ENCODE measurements at places on chromosomes 16 and 17.

DNA sequence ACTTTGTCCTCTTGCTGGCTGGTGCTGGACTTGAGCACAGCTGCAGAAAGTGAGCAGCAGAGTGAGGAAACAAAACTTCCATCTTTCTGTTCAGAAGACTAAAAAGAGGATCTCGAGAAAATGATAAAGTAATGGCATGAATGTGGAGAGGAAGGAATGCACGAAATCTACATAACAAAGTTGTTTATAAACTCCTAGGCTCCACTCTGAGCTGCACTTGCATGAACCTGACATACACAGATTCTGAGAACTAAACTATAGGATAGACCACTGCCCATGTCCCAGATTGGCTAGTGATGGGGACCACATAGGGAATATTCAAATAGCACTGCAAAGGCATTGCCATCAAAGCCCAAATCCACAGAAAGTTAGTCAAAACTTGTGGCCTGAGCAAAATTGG is 121.1 kb upstream of the MON1B start:
- no peaks in the 10 kb centered on the region for H3K4me1 ChIP-seq
- H3K36me3 ChIP-seq = no peaks in the 10 kb centered on the region
- H3K4me3 ChIP-seq = no peak overlapping the region
- no peak for DNase-seq
- H3K27ac ChIP-seq = no peak overlapping the region

DNA sequence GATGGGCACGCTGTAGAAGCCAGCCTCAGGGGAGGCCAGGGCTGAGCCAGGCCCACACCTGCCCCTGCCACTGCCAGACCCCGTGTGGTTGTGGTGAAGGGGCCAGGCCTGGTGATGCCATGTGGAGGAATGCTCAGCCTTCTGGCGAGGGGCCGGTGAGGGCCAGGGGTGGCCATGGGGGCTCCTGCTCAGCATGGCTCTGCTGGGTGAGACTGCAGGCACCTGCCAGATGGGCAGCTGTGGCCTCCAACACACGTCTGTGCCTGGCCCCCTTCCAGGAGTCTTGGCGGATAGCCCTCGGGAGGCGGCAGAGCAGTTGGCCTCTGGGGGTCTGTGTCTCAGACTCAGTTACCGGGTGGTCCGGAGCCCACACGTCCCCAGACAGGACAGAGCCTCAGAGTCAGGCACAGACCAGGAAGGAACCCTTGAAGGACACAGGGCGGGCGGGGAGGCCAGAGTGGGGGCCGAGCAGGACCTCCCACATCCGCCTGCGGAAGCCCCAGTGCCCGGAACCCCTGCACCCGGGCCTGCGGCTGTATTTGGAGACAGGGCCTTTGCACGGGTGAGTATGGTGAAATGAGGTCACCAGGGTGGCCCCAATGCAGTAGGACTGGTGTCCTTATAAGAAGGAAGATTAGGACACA is 22.5 kb upstream of the CHMP6 start:
- H3K4me3 ChIP-seq = no peak overlapping the region
- no peak for DNase-seq
- peaks cover 5% of the 10 kb centered on the region for H3K4me1 ChIP-seq
- H3K27ac ChIP-seq = no peak overlapping the region
- H3K27me3 ChIP-seq = no peaks in the 10 kb centered on the region

- no peak for DNase-seq
- H3K27ac ChIP-seq = no peak overlapping the region
- no peak overlapping the region for H3K4me3 ChIP-seq
- H3K4me1 ChIP-seq = no peaks in the 10 kb centered on the region
- H3K27me3 ChIP-seq = no peaks in the 10 kb centered on the region
Observed at GRCh38 chr16:14448879-14449278, 181.2 kb downstream of the PARN start.

GRCh38 chr17:8311131-8311790 is 1.2 kb downstream of the ARHGEF15 start:
- H3K4me3 ChIP-seq = no peak overlapping the region
- no peak overlapping the region for H3K27ac ChIP-seq
- H3K4me1 ChIP-seq = no peaks in the 10 kb centered on the region
- no peak for DNase-seq

- peaks cover 69% of the 10 kb centered on the region for H3K4me1 ChIP-seq
- peak overlapping the region; percentile 2 for H3K27ac ChIP-seq
- DNase-seq = peak; percentile 78
- H3K36me3 ChIP-seq = peaks cover 26% of the 10 kb centered on the region
Observed at GRCh38 chr17:2087597-2088211, 32.8 kb downstream of the HIC1 start.

DNA sequence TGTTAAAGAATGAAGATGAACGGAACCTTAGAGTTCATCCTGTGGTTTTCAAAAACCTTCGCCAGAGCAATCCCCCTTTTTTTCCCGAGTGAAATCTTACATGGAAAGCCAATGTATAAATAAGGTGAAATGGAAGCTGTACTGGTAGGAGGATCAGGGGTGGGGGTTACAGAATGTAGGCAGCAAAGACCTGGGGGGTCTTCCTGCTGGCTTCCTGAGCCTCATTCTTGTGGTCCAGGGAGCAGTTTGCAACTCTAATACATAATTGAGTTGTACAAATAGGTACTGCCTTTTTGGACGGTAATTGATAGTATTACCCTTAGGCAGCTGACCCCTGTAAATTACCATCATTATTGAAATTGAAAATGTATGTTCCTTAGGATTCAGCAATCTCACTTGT is 34.1 kb downstream of the KSR1 start:
- peaks cover 20% of the 10 kb centered on the region for H3K4me1 ChIP-seq
- DNase-seq = no peak
- H3K36me3 ChIP-seq = peaks cover 27% of the 10 kb centered on the region
- no peak overlapping the region for H3K27ac ChIP-seq
- no peaks in the 10 kb centered on the region for H3K27me3 ChIP-seq

DNA sequence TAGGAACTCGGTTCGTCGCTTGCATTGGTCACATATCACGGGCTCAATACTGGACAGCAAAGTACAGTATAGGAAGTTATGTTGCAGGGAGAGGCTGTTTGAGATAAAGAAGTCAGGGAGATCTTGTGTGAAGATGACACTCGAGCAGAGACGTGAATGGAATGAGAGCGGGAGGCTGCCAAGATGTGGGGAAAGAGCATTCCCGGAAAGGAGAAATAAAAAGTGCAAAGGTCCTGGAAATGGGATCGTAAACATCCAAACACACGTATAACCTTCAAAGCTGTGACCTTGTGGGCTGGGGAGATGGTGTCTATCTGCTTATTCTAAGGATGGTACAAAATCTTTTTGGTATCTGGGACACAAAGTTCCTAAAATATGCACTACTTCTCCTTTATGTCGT is 43.0 kb upstream of the MYOCD start:
- no peaks in the 10 kb centered on the region for H3K27me3 ChIP-seq
- no peak overlapping the region for H3K27ac ChIP-seq
- no peaks in the 10 kb centered on the region for H3K36me3 ChIP-seq
- H3K4me3 ChIP-seq = no peak overlapping the region

DNA sequence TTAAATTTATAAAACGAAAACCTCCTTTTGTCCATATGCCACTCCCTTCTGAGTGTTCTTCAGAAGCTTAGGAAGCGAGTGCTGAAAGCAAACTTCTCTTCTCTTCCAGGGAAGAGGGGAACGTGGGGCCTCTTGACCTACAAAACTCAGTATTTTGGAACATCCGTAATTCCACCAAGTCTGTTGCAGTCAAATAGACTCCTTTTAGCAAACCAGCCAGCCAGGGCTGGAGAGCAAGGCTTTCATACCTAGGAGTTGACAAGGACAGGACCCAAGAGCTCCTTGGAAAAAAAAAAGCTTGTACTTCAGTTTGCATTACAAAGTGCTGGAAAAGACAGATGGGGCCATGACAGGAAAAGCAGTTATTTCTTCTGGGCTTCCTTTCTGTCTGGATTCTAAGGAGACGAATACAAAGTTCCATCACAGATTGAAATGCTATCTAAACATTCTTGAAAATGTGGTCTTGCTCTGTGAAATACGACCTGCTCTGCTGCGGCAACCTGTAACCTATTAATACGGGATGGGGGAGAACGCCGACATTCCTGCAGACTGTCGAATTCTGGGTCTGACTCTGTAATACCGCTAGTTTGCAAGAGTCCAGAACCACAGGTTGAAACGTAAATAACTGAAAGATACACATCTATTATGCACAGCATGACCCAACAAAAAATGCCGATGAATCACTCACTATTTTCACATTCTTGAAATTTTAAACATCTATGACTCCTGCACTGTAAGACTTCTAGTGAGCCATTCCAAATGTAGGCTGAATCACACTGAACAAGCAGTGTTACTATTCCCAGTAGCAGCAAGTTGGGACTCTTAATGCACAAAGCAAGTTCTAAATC is 20.6 kb downstream of the VPS53 start:
- H3K36me3 ChIP-seq = peaks cover 41% of the 10 kb centered on the region
- no peak for DNase-seq
- H3K27me3 ChIP-seq = no peaks in the 10 kb centered on the region
- H3K4me3 ChIP-seq = no peak overlapping the region
- H3K4me1 ChIP-seq = no peaks in the 10 kb centered on the region

GRCh38 chr16:23902034-23902747 is 66.4 kb downstream of the PRKCB start:
- H3K4me3 ChIP-seq = no peak overlapping the region
- H3K27me3 ChIP-seq = no peaks in the 10 kb centered on the region
- H3K36me3 ChIP-seq = peaks cover 2% of the 10 kb centered on the region
- peaks cover 51% of the 10 kb centered on the region for H3K4me1 ChIP-seq
